ENCODE measurements at places on chromosomes 4 and X. TPM values are rescaled to one million over a fixed set of nuclear protein-coding genes. Genes with fewer than 3 reads are reported as not detected.

The FREM3 gene
- total RNA-seq = not detected

The NKX3-2 gene
- 0.51 TPM for total RNA-seq

The TCEAL5 gene
- total RNA-seq = not detected

The NSUN7 gene
- not detected for total RNA-seq

The PCSK1N gene
- total RNA-seq = not detected

The GYPE gene
- not detected for total RNA-seq

The PABPC1L2A gene
- total RNA-seq = not detected

The MAGEA1 gene
- 15.2 TPM for total RNA-seq

The TLR10 gene
- 0.03 TPM for total RNA-seq

The BST1 gene
- total RNA-seq = 0.43 TPM

The PHOX2B gene
- total RNA-seq = not detected

The ARX gene
- 0.03 TPM for total RNA-seq

The TREX2 gene
- 0.84 TPM for total RNA-seq

The XAGE5 gene
- not detected for total RNA-seq

The PABPC1L2B gene
- total RNA-seq = not detected

The RBMXL3 gene
- not detected for total RNA-seq

The GDPD2 gene
- not detected for total RNA-seq

The TMEM255A gene
- not detected for total RNA-seq

The SUV39H1 gene
- total RNA-seq = 11.2 TPM

The SLC10A6 gene
- total RNA-seq = not detected

The ARAP2 gene
- 2.8 TPM for total RNA-seq

The STS gene
- total RNA-seq = 2.9 TPM

The COMMD8 gene
- 44.1 TPM for total RNA-seq

The PGM2 gene
- 104 TPM for total RNA-seq

The GAGE12H gene
- total RNA-seq = not detected

The ASB9 gene
- 12.2 TPM for total RNA-seq

The PHEX gene
- 0.47 TPM for total RNA-seq

The SORBS2 gene
- total RNA-seq = 14.6 TPM

The KIT gene
- 0.21 TPM for total RNA-seq

The CD40LG gene
- total RNA-seq = not detected

The ADH6 gene
- not detected for total RNA-seq

The PDGFRA gene
- total RNA-seq = not detected

The AVPR2 gene
- total RNA-seq = not detected

Data from HT1080 (cell line).